ENCODE measurements at places on chromosomes 12 and 14.

DNA sequence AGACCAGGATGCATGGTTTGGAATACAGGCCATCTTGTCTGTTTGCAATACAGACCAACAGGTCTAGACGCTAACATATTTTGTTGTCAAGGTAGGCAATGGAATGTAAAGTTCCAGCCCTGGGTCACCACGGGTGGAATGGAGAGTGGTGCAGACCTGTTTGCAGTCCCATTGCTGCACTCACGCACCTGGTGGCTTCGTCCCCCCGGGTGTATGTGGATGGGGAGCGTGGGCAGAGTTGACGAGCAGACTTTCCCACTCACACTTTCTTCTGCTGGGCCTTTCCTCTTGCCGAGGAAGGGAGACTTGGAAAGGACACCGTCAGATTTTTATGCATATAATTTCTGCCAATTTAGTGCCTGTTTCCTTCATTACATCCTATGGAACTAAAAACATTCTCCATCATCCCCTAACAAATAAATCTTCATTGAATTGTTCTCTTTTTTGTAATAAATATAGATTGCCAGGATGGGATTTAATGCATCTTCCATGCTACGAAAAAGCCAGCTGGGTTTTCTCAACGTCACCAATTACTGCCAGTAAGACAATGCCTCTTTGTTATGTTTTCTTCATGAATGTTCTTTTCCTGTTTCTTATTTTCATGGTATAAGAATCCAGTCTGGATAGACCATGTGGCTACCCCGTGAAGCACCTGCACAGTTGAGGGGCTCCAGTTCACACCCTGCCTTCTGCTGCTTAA, 15.2 kb downstream of the DCAF4 start:
- no peak for DNase-seq

DNA sequence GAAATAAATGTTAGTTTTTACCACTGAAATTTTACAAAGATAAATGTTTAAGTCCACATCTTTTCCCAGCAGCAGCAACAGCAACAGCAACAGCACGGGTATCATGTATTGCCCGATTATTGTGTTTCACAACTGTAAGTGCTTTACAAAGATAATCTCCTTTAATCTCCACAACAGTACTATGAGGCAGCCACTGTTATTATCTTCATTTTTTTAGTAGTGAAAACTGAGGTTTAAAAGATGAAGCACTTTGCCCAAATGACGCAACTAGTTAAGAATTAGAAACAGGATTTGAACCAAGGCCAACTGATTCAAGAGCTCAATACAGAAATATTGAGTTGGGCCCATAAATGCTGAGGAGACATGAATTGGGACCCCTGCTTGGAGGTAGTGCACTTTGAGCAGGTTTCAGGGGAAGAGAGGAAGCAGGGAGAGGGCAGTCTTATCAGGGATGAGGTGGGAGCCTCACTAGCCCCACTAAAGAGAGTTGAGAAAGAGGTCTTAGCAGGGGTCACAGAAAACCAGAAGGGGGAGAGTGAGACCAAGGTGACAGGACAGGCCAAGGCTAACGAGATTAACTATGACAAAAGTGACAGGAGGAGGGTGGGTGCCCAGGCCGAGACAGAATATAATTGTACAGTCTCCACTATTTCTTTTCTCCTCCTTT, 15.3 kb downstream of the KRT2 start:
- DNase-seq: no peak

GRCh38 chr14:99344051-99344758, 72.2 kb upstream of the BCL11B start:
- no peak for DNase-seq

GRCh38 chr12:91397866-91398532, 215.4 kb upstream of the DCN start:
- no peak for DNase-seq

- DNase-seq: no peak
These were observed 688 bp upstream of the RASSF3 start for GRCh38 chr12:64609536-64610078.

GRCh38 chr12:8781381-8782127, 40.9 kb upstream of the A2ML1 start:
- peak; percentile 77 for DNase-seq

DNA sequence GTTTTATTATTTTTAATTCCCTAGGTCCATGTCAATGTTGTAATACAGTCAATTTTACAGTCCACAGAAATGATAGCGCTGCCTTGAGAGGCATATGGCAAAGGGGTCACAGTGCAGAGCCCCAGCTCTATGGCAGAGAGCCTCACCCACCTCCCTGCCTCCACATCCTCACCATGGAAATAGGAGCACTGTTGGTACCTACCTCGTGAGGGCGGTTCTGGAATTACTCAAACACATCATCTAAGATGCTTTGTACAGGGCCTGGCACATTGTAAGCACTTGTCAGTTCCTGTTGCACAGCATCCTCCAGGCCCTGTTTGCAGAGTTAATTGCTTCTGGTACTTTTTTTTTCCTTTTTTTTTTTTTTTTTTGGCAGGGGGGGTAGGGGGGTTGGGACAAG, 4.1 kb upstream of the AKAP5 start:
- no peak for DNase-seq

Measured in cerebellum (tissue), 4 donors.